ENCODE measurements at places on chromosomes 7 and 10. TPM values are rescaled to one million over a fixed set of nuclear protein-coding genes. Genes with fewer than 3 reads are reported as not detected.

DNA sequence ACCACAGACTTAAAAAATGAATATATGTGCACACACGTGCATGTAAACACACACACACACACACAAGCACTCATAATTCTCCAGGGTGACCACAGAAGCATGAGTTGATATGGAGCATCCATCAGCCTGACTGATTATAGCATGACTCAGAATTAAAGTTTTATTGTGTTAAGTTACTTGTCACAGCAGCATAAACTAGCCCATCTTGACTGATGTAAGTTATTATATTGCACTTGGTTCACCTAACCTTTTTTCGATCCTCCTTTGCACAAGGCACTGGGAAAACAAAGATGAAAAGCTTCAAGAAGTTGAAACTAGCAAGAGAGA lies 18.8 kb upstream of the SLC35G1 start:
- no peaks in the 10 kb centered on the region for H3K4me1 ChIP-seq
- H3K4me3 ChIP-seq = no peak overlapping the region
- H3K36me3 ChIP-seq = no peaks in the 10 kb centered on the region
- no peaks in the 10 kb centered on the region for H3K27me3 ChIP-seq
- no peak overlapping the region for H3K27ac ChIP-seq

C10orf95 gene
- total RNA-seq = 0.85 TPM

GBX1 gene
- total RNA-seq = not detected

NANOS1 gene
- total RNA-seq = 5.9 TPM

DNA sequence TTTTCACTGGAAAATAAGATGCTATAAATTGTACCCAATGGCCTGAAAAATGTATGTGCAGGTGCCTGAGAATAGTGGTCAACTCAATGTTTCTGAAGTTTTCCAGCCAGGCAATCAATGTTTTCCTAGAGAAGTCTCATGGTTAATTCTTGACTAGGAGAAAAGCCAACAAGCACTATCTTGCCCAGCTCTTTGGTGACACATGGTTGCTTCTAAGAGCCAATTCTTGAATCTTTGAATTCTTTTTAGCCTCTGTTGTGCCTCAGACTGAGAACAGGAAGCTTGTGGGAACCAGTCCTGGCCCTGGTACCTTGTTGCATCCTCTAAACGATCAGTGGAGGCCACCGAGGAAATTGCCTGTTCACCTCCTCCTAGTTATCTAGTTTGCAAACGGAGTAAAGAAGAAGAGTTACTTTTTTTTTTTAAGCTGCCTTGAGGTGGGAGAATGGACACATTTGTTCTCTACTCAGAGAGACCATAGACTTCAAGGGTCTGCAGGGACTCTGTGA lies 144.0 kb upstream of the MKLN1 start:
- no peak overlapping the region for H3K27ac ChIP-seq
- H3K4me1 ChIP-seq = no peaks in the 10 kb centered on the region
- no peak overlapping the region for H3K4me3 ChIP-seq
- H3K36me3 ChIP-seq = no peaks in the 10 kb centered on the region
- no peak for DNase-seq

NOM1 gene
- 10.4 TPM for total RNA-seq

PHYHIPL gene
- total RNA-seq = 32.1 TPM

GRCh38 chr7:18939771-18940592 lies 177.5 kb downstream of the TWIST1 start:
- H3K27me3 ChIP-seq = no peaks in the 10 kb centered on the region
- H3K4me1 ChIP-seq = no peaks in the 10 kb centered on the region
- no peak overlapping the region for H3K27ac ChIP-seq
- H3K4me3 ChIP-seq = no peak overlapping the region
- no peaks in the 10 kb centered on the region for H3K36me3 ChIP-seq

- H3K4me1 ChIP-seq = no peaks in the 10 kb centered on the region
- no peaks in the 10 kb centered on the region for H3K36me3 ChIP-seq
- H3K27me3 ChIP-seq = no peaks in the 10 kb centered on the region
- H3K27ac ChIP-seq = no peak overlapping the region
Measured at GRCh38 chr7:134209322-134210015, 82.3 kb downstream of the LRGUK start.

NKX2-3 gene
- not detected for total RNA-seq

TSPAN14 gene
- 103 TPM for total RNA-seq

EPHB6 gene
- total RNA-seq = 122 TPM

FAM170B gene
- not detected for total RNA-seq

TRDMT1 gene
- total RNA-seq = 6.5 TPM

DNA sequence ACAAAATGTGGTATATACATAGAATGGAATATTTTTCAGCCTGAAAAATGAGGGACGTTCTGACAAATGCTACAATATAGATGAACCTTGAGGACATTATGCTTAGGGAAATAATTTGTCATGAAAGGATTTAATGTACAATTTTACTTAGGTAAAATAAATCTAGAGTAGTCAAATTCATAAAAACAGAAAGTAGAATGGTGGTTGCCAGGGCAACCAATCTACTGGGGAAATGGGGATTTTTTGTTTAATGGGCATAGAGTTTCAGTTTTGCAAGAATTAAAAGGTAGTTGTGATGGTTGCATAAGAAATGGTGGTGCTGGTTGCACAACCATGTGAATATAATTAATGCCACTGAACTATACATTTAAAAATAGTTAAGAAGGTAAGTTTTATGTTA lies 296.0 kb upstream of the SP4 start:
- H3K27me3 ChIP-seq = no peaks in the 10 kb centered on the region
- no peak for DNase-seq
- no peaks in the 10 kb centered on the region for H3K4me1 ChIP-seq
- H3K27ac ChIP-seq = no peak overlapping the region
- no peak overlapping the region for H3K4me3 ChIP-seq
- no peaks in the 10 kb centered on the region for H3K36me3 ChIP-seq

- H3K27me3 ChIP-seq = no peaks in the 10 kb centered on the region
- no peak overlapping the region for H3K27ac ChIP-seq
- H3K4me1 ChIP-seq = no peaks in the 10 kb centered on the region
- H3K36me3 ChIP-seq = no peaks in the 10 kb centered on the region
Measured at GRCh38 chr10:51063659-51064535, 10.4 kb upstream of the PRKG1 start.

GRCh38 chr7:134779741-134780065 lies 269 bp downstream of the CALD1 start:
- H3K4me3 ChIP-seq = peak overlapping the region; percentile 57
- peak overlapping the region; percentile 88 for H3K27ac ChIP-seq
- no peak for DNase-seq
- H3K36me3 ChIP-seq = no peaks in the 10 kb centered on the region

DNA sequence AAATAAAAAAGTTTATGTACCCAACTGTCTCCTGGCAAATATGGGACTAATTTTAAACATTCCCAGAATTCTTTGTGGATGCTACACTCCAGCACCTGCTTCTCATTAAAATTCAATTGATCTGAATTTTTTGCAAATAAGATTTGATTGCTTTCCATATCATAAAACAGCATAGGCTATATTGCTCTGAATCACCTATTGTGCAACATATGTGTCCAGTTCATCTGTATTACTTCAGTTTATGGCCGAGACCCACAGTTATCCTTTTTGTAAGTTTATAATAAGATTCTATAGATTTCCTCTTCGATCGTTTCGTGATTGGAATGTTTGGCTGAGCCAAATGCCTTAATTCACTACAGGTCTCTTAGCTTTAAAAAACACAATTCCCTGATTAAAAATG lies 351.1 kb downstream of the TFEC start:
- no peak overlapping the region for H3K27ac ChIP-seq
- no peak overlapping the region for H3K4me3 ChIP-seq
- H3K27me3 ChIP-seq = no peaks in the 10 kb centered on the region
- no peaks in the 10 kb centered on the region for H3K36me3 ChIP-seq

HOXA7 gene
- 2.2 TPM for total RNA-seq

CYP3A4 gene
- not detected for total RNA-seq

DNA sequence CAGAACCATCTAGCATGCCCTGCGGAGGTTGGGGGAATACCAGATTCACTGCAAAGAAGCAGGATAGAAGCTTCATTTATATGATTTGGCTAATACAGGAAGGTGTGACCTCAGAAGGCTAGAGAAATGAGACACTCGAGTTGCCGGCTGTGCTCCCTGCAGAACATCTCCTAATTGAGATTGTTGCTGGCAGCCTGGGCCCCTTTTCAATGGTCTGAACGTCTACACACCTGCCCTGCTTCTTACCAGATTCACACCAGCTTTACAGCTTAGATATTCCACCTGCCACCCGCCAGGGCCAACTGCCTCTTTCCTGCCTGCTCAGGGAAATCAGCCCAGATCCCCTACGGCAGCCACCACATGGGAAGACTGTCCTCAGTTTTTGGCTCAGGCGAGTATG lies 475.3 kb upstream of the AUTS2 start:
- H3K4me1 ChIP-seq = no peaks in the 10 kb centered on the region
- no peak overlapping the region for H3K4me3 ChIP-seq
- H3K36me3 ChIP-seq = no peaks in the 10 kb centered on the region
- no peak overlapping the region for H3K27ac ChIP-seq
